ENCODE measurements at places on chromosomes 2 and 18. TPM values are rescaled to one million over a fixed set of nuclear protein-coding genes. Genes with fewer than 3 reads are reported as not detected.

Gene TMEM247
- total RNA-seq, result not detected

Gene CCDC93
- 31.7 TPM for total RNA-seq

Gene ESPNL
- total RNA-seq, result 0.05 TPM

Gene BCL2
- total RNA-seq, result 145 TPM

Gene CNGA3
- total RNA-seq, result not detected

Gene TLX2
- 0.55 TPM for total RNA-seq

Gene CCDC195
- total RNA-seq, result not detected

Gene ANKZF1
- total RNA-seq, result 149 TPM

Gene TDRD15
- total RNA-seq, result not detected

Gene ANKRD62
- total RNA-seq, result not detected

Gene DNAJC5G
- not detected for total RNA-seq

Gene FBLN7
- 17.8 TPM for total RNA-seq

Gene VWA3B
- total RNA-seq, result not detected

Gene COL3A1
- total RNA-seq, result 0.51 TPM
